ENCODE measurements at places on chromosomes 16 and 17.

DNA sequence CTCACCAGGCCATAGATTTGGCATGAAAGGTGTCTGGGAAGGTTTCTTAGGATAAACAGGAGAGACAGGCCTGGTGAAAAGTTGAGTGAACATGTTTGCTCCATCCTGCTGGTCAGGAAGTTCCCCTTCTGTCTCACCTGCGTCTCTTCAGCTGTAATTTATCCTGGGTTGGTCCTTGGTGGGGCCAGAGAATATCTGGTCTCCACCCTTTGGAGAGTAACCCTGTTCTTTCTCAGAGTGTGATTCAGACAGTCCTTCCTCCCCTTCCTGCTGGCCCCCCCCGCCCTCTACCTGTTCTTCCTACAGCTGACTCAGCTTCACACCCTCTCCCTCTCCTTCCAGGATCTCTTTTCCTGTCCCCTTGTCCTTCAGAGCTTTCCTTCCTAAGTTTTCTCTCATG lies 17.1 kb downstream of the MINK1 start:
- DNase-seq: no peak

GRCh38 chr17:74028354-74029116 lies 174.9 kb upstream of the RPL38 start:
- no peak for DNase-seq

DNA sequence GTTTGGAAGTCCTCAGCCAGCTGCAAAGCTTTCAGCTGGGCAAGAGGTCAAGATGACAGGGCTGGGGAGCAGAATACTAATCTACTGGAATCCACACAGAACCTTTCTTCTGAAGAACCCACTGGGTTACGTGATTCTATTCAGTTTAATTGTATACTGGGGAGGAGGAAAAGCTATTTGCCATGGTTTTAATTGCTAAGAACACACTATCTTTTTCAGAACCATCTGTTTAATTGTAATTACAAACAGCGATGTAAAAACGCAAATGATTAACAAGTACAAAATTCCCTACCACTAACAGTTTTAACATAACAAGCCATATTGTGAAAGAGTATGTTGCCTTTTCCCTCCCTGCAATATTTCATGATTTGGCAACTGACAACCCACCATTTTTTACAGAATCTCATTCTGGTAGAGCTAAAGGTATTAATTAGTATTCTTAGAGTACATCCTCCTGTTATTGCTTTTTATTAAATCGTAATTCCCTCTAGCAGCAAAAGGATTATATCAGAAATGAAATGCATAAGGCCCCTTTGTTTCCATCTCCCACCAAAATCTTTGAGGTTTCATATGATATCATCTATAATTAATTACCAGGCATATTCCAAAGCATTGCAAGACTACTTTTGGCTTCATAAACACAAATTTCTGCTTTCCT lies 12.1 kb downstream of the HYDIN start:
- no peak for DNase-seq

- DNase-seq: no peak
These were observed 11.3 kb downstream of the ANKRD40 start for GRCh38 chr17:50696365-50696879.

GRCh38 chr17:64061178-64061898 lies 40.9 kb upstream of the ICAM2 start:
- DNase-seq: no peak

DNA sequence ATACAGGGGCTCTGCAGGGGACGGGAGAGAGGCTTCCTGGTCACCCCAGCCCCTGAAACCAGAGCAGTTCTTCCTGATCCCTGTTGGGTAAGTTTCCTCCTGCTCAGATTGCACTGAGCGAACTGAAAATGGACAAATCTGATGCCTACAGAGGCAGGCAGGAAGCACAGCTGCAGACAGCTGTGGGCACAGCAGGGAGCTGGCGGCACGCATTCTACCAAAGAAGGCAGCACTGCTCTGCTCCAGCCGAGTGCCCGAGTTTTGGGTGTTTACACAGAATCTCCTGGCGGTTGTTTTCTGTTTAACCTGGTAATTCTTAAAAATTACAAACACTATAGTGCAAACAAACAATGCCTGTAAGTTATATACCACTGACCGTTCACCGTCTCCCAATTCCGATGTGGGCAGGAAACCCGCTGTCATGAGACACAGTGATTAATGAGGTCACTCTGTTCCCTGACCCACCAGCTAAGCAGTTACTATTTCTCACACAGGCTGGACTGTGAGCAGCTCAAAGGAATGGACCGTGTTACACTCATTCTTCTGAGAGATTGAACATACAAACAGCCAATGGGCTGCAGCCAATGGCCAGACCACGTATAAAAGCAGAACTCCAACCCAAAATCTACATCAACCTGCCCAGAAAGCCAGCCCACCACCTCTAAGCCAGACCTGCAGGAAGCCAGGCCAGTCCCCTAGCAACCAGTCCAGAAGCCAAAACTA lies 25.5 kb downstream of the NSMCE1 start:
- DNase-seq: no peak

DNA sequence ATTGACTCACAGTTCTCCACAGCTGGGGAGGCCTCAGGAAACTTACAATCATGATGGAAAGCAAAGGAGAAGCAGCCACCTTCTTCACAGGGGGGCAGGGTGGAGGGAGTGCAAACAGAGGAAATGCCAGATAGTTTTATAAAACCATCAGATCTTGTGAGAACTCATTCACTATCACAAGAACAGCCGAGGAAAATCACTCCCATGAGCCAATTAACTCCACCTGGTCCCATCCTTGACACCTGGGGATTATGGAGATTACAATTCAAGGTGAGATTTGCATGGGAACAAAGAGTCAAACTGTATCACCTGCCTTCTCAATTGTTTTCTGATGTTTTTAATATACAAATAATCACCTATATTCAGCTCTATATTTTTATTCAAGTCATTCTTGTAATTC lies 1527.3 kb upstream of the GOT2 start:
- no peak for DNase-seq

DNA sequence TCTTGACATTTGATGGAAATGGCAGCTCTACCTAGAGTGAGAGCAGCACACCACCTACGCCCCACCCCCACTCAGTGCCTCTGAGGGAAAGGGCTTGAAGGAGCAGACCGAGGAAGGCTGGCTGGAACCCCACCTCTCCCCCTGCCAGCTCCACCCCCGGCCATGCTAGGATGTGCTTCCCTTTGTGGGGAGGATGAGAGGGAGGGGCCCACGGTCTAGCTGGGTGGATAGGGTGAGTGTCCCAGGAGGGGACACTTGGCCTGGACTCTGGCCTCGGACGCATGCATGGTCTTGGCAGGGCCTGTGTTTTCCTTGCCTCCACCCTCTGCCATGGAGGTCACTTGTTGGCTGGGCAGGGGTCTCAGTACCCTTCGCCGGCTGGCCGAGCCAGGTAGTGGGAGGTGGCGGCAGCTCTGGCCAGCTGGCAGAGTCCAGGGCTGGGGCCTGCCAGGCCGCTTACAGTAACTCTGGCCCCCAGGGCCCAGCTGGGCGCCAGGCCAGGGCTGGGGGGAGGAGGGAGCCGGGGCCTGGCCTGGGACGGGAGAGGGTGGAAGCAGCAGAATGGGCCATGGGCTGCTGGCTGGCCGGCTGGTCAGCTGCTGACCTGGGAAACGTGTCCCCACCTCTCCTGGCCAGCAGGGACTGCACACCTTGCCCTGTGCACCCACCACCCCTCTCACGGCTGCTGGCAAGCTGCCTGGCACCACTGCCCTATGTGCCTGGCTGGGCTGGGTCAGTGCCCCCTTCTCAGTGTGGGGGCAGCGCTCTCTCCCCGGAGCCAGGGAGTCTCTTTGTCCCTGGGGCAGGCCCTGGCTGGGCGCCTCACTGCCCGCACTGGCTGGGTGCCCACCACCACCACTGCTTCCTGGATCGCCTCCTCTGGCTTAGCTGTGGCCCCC lies 23.0 kb downstream of the RARA start:
- DNase-seq: no peak

DNA sequence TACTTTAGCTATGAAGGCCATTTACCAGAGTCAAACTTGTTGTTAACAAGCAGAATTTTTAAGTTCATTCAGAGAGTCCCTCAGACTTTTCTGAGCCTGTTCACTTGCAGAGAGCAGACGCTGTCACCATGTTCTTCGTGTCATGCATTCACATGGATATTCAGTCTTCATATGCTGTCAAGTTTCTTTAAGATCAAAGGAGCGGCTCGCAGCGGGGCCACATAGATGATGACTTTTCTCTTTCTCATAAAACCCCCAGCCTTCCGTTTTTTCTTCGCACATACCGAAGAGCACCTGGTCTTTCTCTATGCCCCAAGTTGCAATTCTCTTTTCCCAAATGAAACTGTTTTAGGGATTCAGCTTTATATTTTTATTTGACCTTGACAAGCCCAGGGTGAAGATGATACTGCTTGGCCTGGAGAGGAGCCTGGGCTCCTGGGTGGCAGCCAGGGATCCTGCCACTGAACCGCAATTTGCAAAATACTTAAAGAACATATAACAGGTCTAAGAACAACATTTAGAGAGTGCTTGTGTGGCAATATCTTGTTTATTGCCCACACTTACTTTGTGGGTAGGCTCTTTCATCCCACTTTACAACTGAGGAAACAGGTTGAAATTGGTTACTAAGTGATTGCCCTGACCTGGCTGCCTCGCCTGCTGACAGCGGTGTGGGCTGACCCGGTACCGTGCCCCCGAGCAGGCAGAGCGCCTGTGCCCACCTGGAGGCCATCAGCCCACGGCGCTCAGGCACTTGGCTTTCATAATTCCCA lies 22.9 kb downstream of the SEC14L1 start:
- no peak for DNase-seq

DNA sequence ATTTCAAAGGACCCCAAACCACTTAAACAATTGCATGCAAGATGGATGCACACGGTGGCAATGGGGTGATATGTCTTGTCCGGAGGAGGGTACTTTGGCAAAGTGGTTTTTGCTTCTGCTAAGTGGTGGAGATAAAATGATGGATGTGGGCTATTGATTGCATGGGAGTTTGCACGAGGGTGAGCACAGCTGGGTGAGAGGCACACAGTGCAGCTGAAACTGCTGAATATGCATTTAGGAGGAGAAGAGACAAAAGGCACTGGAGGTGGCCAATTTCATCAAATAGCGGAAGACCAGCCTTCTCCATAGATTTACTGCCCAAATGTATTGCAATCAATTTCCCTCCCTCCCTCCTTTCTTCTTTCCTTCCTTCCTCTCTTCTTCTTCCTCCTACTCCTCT lies 414.4 kb upstream of the EEF2KMT start:
- no peak for DNase-seq

- DNase-seq: no peak
These were observed 1.4 kb downstream of the OSBPL7 start for GRCh38 chr17:47820033-47820789.

DNA sequence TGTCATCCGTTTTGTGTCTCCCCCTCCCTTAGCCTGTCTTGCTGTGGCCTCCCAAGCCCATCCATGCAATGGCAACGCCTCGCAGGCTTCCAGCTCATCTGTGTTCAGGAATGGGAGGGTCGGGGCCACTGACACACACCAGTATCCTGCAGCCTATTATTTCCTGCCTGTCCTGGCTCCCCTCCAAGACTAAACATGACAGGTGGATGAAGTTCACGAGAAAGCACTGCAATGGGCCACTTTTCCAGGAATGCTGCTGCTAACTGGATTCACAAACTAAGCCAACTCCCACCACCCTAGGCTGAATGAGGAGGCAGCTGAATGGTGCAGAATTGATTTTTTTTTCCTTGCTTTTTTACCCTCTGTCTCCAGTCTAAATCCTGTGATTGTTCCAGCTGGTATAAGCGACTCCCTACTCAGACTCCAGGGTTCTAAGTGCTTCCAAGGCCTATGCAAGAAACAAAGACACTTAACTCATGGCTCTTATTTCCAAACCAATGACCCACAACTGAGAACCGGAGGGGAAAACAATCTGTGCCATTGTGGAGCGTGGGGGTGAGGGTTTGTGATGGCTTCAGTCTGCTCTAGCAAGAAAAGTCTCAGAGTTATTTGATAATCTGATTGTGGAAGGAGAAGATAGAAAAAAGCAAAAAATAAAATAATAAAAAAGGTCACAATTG lies 23.3 kb downstream of the TMEM100 start:
- no peak for DNase-seq

DNA sequence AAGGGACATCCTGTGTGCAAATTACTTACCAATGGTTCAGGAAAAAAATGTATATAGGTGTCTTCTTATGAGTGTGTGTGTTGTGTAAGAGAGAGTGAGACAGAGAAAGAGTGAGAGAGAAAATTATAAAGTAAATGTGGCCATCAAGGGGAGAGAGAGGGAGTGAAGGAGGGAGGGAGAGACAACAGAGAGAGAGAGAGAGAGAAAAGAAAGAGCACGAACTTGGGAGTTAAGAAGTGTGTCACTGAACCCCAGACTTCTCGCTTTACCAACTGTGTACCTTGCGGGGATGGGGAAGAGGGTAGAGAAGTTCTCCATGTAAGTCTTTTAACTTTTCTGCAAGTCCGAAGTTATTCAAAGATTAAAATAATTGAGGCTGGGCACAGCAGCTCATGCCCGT lies 28.8 kb upstream of the ARL4D start:
- no peak for DNase-seq

GRCh38 chr16:80055831-80056230 lies 455.3 kb upstream of the MAF start:
- DNase-seq: no peak

DNA sequence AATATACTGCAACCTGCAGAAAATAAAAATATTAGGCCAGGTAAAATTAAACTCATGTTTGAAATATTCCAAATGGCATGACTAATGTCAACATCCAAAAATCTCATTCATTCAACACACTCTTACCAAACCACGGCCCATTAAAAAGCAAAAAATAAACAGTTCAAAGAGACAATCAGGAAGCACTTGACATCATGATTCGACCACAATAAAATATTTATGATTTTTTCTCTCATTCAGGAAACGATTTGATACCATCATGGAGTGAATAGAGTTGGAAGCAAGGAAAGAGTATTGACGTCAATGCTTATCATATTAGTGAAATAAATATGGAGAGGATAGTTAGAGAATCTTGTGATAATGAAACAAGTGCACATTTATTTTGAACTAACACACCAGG lies 354.1 kb downstream of the KCNJ2 start:
- DNase-seq: no peak

GRCh38 chr17:39208893-39209292 lies 8.8 kb downstream of the RPL19 start:
- DNase-seq: no peak

DNA sequence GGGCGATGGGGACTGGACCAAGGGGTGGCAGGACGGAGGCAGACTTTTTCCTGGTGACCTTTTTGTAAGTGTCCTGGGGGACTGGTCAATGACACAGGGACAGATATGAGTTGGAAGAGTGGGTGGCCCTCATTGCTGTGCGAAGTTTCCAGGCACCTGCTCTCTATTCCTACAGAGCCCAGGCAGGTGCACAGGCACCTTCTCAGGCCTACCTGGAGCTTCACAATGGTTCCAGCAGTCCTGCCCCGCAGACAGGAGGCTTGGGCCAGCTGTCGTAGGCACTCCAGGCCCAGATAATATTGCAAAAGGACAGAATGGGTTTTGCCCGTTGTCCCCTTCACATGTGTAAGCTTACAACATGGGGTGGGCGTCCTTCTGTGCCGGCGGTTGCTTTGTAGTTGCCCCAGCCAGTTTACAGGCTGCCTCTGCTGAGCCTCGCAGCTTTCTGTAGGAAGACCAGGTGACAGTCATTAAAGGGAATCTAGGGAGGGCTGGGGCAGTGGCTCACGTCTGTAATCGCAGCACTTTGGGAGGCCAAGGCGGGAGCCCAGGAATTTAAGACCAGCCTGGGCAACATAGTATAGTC lies 84.3 kb downstream of the ARHGAP23 start:
- DNase-seq: no peak
